ENCODE measurements at places on chromosomes 4 and X. TPM values are rescaled to one million over a fixed set of nuclear protein-coding genes. Genes with fewer than 3 reads are reported as not detected.

The GLRB gene
- 0.88 TPM for total RNA-seq

The XAGE2 gene
- not detected for total RNA-seq

The SSX1 gene
- not detected for total RNA-seq

The AMTN gene
- not detected for total RNA-seq

The HMGN5 gene
- 7.8 TPM for total RNA-seq

The TMPRSS11E gene
- total RNA-seq, result 0.24 TPM

DNA sequence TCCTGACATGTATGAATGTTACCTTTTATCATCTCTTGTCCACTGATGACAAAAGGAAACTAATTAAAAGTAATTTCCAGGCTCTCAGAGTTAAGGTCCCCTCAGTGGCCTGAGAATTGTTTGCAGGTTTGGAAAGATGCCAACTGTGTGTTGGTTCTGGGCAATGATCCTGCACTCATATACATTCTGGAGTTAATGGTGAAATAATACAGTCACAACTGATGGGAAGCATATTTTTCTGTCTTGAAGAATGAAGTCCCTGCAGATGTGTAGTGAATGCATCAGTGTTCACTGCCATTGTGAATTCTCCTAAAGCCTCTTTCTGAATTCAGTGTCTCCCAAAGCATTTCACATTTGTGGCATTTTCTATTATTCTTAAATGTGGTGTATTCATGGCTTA is 238.1 kb upstream of the PPP1R2C start:
- H3K27me3 ChIP-seq, result no peaks in the 10 kb centered on the region
- no peaks in the 10 kb centered on the region for H3K4me1 ChIP-seq
- H3K36me3 ChIP-seq, result no peaks in the 10 kb centered on the region
- no peak for DNase-seq
- H3K4me3 ChIP-seq, result no peak overlapping the region

- no peak overlapping the region for H3K4me3 ChIP-seq
- H3K36me3 ChIP-seq, result no peaks in the 10 kb centered on the region
- DNase-seq, result no peak
- no peaks in the 10 kb centered on the region for H3K27me3 ChIP-seq
Observed at GRCh38 chr4:182273191-182273935, 30.2 kb downstream of the TENM3 start.

GRCh38 chr4:182280436-182281111 is 37.4 kb downstream of the TENM3 start:
- H3K36me3 ChIP-seq, result no peaks in the 10 kb centered on the region
- no peak for DNase-seq
- H3K4me3 ChIP-seq, result no peak overlapping the region
- no peaks in the 10 kb centered on the region for H3K27me3 ChIP-seq
- no peak overlapping the region for H3K27ac ChIP-seq

DNA sequence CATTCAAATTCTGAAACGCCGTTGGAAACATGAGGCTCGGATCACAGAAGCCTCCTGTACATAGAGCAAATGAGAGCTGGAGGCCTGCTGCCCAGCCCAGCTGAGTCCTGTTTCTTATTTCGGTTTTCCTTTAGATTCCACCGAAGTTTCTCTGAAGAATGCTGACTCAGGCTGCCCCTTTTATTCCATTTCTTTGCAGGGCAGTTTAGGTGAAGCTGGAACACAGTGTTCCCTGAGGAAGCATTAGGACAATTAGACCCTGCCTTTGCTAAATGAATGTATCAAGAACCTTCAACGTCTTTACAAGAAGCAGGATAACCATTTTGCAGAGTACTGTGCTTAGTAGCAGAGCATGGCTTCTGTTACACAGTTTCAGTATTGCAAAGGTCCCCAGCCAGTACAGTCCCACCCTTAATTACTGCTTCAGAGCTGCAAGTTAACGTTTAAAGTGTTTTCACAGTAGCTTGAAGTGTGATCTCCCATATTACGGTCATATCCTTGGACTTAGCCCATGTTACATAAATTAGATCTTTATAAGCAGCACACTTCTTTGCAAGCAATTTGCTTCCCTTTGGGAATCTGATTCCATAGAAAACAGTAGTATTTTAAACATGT is 117.0 kb downstream of the TBL1X start:
- H3K27ac ChIP-seq, result no peak overlapping the region
- no peak for DNase-seq
- H3K36me3 ChIP-seq, result no peaks in the 10 kb centered on the region
- H3K4me3 ChIP-seq, result no peak overlapping the region
- no peaks in the 10 kb centered on the region for H3K4me1 ChIP-seq

DNA sequence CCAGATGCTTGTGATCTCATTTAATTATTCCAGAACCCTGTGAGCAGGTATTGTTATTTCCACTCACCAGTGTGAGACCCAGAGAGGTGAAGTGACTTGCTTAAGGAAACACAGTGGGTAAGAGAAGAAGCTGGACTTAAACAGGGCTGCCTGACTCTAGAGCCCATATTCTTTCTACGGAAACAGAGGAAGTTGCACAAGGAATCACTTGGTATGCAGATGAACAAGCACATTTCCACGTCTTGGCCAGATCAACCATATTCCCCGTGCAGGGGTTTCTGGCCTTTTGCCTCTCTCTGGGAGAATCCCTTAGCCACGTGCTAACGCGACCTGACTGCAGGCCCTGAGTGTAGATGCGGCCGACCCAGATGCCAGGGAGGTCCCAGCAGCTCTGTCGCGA is 195.5 kb upstream of the ATP6AP2 start:
- H3K4me1 ChIP-seq, result peaks cover 6% of the 10 kb centered on the region
- no peak overlapping the region for H3K27ac ChIP-seq
- H3K36me3 ChIP-seq, result no peaks in the 10 kb centered on the region
- no peak overlapping the region for H3K4me3 ChIP-seq
- no peaks in the 10 kb centered on the region for H3K27me3 ChIP-seq
- no peak for DNase-seq

DNA sequence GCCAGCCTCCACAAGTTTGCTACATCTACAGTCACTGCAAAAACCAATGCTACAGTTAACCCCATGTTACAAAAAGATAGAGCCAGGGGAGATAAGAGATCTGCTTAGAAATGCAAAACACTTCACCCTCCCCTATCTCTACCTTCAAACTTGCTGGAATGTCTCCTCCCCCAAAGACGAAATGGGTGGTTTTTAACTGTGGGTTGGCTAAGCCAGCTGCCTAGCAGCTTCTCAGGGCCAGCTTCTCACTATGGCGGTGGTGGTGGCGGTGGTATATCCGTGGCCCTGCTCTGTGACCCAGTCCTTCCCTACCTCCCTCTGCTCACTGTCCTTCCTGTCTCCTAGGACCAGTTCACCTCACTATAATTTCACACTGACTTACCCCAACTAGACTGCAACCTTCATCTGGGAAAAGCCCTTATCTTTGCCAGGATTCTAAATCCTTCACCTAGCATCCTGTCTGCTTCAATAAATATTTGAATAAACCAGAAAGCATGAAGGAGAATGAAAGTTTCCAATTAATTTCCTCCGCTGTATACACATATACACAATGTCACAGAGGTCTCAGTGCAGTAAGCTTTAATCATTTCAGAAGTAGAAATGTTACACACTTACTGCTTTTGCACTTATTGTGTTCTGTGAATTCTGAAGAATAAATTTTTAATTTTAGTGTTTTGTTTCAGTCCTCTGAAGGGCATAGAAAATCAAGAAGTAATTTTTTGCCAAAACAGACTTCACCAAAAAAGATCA is 46.3 kb downstream of the SH3KBP1 start:
- no peaks in the 10 kb centered on the region for H3K27me3 ChIP-seq
- H3K4me1 ChIP-seq, result no peaks in the 10 kb centered on the region
- no peak overlapping the region for H3K4me3 ChIP-seq
- H3K27ac ChIP-seq, result no peak overlapping the region
- no peaks in the 10 kb centered on the region for H3K36me3 ChIP-seq
- no peak for DNase-seq

- no peaks in the 10 kb centered on the region for H3K27me3 ChIP-seq
- H3K4me1 ChIP-seq, result no peaks in the 10 kb centered on the region
- peaks cover 32% of the 10 kb centered on the region for H3K36me3 ChIP-seq
- DNase-seq, result no peak
- H3K27ac ChIP-seq, result no peak overlapping the region
Observed at GRCh38 chr4:185644408-185644807, 109.1 kb upstream of the PDLIM3 start.

- no peaks in the 10 kb centered on the region for H3K4me1 ChIP-seq
- no peaks in the 10 kb centered on the region for H3K27me3 ChIP-seq
- no peak overlapping the region for H3K4me3 ChIP-seq
- no peaks in the 10 kb centered on the region for H3K36me3 ChIP-seq
- DNase-seq, result no peak
- no peak overlapping the region for H3K27ac ChIP-seq
Observed at GRCh38 chr4:179095585-179096221, 1653.5 kb upstream of the AGA start.

- DNase-seq, result no peak
- no peaks in the 10 kb centered on the region for H3K36me3 ChIP-seq
- no peak overlapping the region for H3K4me3 ChIP-seq
- no peaks in the 10 kb centered on the region for H3K4me1 ChIP-seq
- H3K27me3 ChIP-seq, result no peaks in the 10 kb centered on the region
- H3K27ac ChIP-seq, result no peak overlapping the region
Observed at GRCh38 chrX:29531336-29531735, 684.0 kb upstream of the MAGEB2 start.

- DNase-seq, result no peak
- H3K4me3 ChIP-seq, result no peak overlapping the region
- H3K27me3 ChIP-seq, result no peaks in the 10 kb centered on the region
- no peaks in the 10 kb centered on the region for H3K36me3 ChIP-seq
- no peak overlapping the region for H3K27ac ChIP-seq
Observed at GRCh38 chrX:11913001-11913400, 155.0 kb downstream of the MSL3 start.

GRCh38 chrX:141396536-141396935 is 154.2 kb upstream of the SPANXC start:
- H3K27me3 ChIP-seq, result no peaks in the 10 kb centered on the region
- H3K4me1 ChIP-seq, result no peaks in the 10 kb centered on the region
- no peak for DNase-seq
- no peak overlapping the region for H3K4me3 ChIP-seq
- H3K27ac ChIP-seq, result no peak overlapping the region

DNA sequence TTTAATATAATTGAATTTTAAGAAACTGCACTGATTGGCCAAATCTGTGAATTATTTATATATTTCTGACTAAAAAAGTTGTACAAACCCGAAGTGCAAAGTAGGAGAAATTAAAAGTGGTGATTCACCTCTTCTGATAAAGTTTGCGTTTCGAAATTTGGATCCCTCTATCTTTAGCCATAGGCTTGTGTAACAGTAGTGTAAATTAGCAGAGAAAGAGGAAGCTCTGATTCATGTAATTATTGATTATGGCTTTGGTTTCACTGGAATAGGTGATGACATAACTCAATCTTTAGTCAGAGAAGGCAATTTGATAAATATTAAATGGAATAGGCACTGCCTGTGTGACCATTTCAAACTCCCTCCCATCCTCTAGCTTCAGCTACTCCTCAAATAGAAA is 717.8 kb upstream of the PCDH7 start:
- H3K36me3 ChIP-seq, result no peaks in the 10 kb centered on the region
- no peaks in the 10 kb centered on the region for H3K27me3 ChIP-seq
- H3K4me3 ChIP-seq, result no peak overlapping the region
- H3K4me1 ChIP-seq, result no peaks in the 10 kb centered on the region

DNA sequence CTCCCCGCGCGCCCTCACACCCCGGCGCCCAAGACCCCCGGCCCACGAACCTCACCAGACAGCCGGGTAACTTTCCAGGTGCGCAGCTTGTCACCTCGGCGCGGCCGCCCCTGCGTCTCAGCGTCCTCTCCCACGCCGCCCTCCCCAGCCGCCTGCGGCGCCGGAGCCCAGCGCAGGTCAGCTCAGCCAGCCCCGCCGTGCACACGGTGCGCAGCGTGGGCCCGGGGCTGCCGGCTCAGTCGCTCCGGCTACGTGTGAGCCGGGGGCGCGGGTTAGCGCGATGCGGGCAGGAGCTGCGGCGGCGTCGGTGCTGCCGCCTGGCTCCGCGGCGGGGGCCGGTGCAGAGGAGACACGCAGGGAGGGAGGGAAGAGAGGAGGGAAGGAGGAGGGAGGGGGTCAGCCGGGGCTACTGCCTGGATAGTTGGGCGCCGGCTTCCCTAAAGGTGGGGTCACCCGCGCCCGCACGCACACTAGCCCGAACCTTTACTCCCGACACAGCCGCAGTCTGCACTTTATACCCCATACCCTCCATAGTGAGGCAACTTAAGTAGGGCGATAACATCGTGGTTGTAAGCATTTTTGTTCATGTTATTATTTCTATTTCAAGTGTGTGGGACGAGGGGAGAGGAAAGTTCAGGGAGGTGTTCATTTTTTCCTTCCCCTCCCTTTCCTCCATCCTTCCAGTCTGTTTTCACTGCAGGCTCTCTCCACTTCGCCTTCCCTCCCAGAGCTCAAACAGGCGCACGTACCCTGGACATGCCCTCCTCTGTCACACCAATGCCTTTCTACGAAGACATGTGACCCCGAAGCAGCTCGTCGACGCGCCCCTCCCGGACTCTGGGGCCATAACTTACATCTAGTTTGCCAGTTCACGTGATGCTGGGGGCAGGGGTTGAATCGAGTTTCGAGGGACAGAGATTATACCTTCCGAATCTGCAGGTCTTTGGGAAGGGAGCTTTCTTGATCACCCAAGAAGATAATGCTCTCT is at the start of gene PRKG2:
PRKG2 (minus strand) TSS at position 342 of the 988 bp plus-strand sequence. CDS start 10,175 bp downstream, outside the sequence.
- H3K27ac ChIP-seq, result no peak within 1 kb of the TSS
- no peaks in the 10 kb centered on the region for H3K36me3 ChIP-seq
- H3K4me3 ChIP-seq, result no peak within 1 kb of the TSS
- H3K27me3 ChIP-seq, result no peaks in the 10 kb centered on the region

GRCh38 chrX:63934160-63934559 is 149.1 kb upstream of the ARHGEF9 start:
- no peak for DNase-seq
- no peaks in the 10 kb centered on the region for H3K4me1 ChIP-seq
- no peaks in the 10 kb centered on the region for H3K27me3 ChIP-seq
- no peak overlapping the region for H3K27ac ChIP-seq

DNA sequence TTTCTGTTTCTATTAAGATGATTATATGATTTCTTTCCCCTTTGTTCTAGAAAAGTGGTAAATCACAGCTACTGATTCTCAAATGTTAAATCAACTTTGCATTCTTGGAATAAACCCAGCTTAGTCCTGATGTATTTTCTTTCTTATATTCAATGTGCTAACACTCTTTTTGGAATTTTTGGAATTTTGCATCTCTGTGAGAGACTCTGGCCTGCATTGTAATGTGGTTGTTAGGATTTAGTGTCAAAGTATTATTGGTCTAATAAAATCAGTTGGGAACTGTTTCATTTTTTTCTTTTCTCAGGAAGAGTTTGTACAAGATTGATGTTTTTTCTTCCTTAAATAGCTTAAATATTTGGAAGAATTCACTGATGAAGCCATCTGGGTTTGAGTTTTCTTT is 109.6 kb downstream of the KIT start:
- H3K4me3 ChIP-seq, result no peak overlapping the region
- no peak for DNase-seq
- H3K36me3 ChIP-seq, result no peaks in the 10 kb centered on the region

DNA sequence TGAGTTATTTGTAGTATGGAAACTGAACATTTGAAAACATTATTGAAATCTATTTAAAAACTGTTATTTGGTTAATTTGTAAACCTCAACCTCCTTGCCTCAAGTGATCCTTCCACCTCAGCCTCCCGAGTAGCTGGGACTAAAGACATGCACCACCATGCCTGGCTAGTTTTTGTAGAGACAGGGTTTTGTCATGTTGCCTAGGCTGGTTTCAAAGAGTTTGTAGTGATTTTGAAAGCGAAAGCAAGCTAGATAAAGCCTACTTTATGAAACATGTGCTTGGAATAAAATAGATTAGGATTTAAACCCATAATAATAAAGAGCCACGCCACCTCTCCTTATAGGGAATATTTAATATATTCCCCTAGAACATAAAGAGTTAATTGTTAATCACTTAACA is 23.5 kb downstream of the ARSJ start:
- no peaks in the 10 kb centered on the region for H3K27me3 ChIP-seq
- no peak for DNase-seq
- no peak overlapping the region for H3K27ac ChIP-seq
- no peaks in the 10 kb centered on the region for H3K4me1 ChIP-seq
